ENCODE measurements at places on chromosomes 16 and 17.

- no peak for DNase-seq
Observed at GRCh38 chr17:9895923-9896322, 9.1 kb downstream of the RCVRN start.

GRCh38 chr16:51922476-51922875 lies 624.5 kb downstream of the TOX3 start:
- DNase-seq = no peak

GRCh38 chr17:41687828-41688640 lies 651 bp upstream of the EIF1 start:
- no peak for DNase-seq

DNA sequence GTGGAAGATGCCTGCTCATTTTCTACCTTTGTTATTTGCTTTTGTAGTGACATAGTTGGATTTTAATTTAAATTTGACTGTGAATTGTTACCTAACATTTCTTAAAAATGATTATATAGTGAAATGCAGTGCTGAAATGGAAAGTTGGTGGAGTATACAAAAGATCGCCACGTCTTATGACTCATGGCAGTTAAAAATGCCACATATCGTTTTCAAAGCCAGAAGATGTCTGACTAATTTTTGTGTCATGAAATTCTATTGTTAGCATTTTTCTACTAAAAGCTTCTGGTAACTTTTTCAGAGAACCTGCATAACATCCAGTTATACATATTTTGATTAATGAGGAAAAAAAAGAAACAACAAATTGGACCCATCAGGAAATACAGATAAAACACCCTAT lies 20.6 kb downstream of the MAP2K4 start:
- no peak for DNase-seq

DNA sequence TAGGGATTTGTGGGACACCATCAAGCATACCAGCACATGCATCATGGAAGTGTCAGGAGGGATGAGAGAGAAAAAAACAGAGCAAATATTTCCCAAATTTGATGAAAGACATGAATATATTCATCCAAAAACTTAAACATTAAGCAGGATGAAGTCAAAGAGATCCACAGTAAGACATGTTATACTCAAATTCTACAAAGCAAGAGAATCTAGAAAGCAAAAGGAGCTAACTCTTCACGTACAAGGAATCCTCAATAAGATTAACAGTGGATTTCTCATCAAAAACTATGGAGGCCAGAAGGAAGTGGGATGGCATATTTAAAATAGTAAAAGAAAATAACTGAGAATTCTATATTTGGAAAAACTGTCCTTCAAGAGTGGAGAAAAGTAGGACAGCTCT lies 374.8 kb downstream of the ZFHX3 start:
- DNase-seq = no peak

DNA sequence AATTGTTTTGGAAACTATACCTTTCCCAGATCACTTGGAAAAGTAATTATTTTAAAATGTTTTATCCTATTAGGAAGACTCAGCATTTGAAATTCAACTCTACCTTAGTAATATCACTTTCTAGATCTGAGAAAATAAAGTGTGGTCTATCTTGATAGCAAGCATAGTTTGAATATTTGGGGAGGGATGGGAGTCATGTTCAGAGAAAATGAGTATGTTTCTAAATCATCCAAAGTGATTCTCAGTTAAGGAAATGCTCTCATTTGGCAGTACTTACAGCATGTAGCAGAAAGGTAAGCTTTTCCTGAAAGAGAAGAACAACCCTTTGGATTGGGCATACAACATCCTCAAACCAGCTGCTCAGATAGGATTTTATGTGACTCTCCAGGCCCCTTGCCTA lies 6.9 kb downstream of the C17orf75 start:
- no peak for DNase-seq

GRCh38 chr16:53018834-53019416 lies 33.8 kb downstream of the CHD9NB start:
- DNase-seq = no peak

DNA sequence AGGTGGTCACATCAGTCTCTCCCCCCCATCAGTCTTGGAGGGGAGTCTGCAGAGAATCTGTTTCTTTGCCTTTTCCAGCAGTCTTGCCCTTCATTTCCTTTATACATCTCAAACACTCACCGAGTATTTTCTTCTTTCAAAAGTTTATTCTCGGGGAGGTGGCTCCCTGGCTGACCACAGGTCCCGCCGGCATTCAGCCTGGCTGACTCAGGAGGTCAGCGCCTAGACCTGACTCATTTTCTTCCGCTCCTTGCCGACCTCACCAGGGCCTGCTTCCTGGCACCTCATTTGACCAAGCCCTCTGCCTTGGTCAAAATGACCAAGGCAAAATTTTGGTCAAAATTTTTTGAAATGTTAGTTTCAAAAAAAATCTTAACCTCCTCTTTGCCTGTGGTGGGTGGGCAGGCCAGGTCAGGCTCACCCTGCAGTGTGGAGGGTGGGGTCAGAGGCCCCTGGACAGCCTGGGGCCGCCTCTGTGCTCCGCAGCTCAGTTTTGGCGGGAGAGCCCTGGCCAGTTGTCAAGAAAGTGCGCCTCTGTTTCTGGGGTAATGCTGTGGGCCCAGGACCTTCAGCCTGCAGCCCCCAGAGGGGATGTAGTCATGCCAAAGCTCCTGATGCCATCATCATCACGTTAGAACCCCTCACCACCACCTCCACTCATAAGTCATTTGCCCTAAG lies 165.6 kb downstream of the SPECC1 start:
- no peak for DNase-seq

DNA sequence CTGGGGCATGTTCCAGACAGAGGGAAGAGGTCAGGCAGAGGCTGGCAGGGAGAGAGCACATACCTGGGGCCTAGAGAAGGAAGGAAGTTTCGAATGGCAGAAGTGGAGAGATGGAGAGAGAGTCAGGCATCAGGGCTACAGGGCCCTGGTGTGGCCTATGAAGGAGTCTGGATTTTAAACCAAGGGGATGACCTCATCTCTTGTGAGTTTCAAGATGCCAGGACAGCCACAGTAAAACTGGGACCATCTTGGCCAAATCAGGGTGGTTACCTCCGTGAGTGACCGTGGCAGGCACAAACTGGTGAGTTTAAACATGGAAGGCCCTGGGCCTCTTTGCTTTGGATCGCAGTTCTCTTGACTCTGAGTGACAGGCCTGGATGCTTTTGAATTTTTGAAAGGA lies 7.6 kb upstream of the ATP2C2 start:
- DNase-seq = no peak

- no peak for DNase-seq
Observed at GRCh38 chr17:49452201-49452600, 37.5 kb upstream of the PHB1 start.

GRCh38 chr17:71127416-71127815 lies 958.1 kb downstream of the KCNJ2 start:
- no peak for DNase-seq

GRCh38 chr16:89210165-89210903 lies 7.2 kb upstream of the ZNF778 start:
- DNase-seq = no peak

GRCh38 chr16:18003033-18003432 lies 333.5 kb downstream of the NPIPA8 start:
- DNase-seq = no peak

- no peak for DNase-seq
Observed at GRCh38 chr16:88566158-88566557, 4.0 kb upstream of the ZC3H18 start.

GRCh38 chr17:8048736-8049135 lies 9.9 kb downstream of the ALOX15B start:
- no peak for DNase-seq

- no peak for DNase-seq
Observed at GRCh38 chr17:70599198-70599597, 429.9 kb downstream of the KCNJ2 start.

- no peak for DNase-seq
Observed at GRCh38 chr17:7553356-7553755, 4.5 kb downstream of the TNFSF12 start.

Data from mesothelial cell of epicardium (in vitro differentiated cells).